Stimulated activated CD8-positive, alpha-beta memory T cell treated with anti-CD3 and anti-CD28 coated beads, Interleukin-12 subunit alpha, Interleukin-12 subunit beta, amount 100 ng/mL, for 1 hour (primary cell): ENCODE measurements at places on chromosomes 5 and 9.

- no peak for DNase-seq
Measured at GRCh38 chr9:99031319-99031718, 73.6 kb upstream of the TGFBR1 start.

DNA sequence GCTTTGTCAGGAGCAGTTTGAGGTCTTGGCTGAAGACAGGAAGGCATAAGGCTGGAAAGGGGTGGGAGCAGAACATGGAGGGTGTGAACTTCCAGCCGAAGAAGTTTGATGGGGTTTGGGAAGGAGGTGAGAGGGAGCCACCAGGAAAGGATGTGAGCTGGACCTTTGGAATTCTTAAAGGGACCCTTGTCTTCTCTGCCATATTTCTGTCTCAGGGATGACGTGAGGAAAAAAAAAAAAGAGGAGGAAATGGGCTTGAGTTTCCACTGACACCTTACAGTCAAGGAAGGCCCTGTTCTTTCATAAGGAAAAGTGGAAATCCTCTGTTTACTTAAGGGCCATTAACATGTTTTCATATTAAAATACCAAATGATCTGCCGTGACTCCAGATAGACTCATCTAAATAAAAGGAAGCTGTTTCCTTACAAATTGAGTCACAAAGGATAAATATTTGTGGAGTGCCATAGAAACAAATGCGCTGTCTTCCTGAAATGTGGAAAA lies 132.1 kb downstream of the PALM2AKAP2 start:
- DNase-seq: no peak

DNA sequence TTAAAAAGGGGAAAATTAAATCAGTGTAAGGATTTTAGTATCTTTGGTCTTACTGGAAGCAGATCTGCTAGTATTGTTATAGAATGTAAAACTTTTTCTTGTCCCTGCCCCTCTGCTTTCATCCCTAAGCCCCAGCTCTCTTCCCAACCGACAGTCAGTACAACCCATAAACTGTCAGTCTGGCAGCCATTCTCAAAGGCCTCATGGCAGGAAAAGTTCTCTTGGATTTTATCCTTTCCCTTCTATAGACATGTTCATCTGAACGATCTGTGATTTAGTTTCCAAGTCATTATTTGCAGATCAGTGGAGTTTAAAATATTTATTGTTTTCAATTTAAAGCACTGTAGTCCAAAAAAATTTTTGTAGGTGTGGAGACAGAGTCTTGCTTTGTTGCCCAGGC lies 39.2 kb downstream of the ARRDC3 start:
- DNase-seq: no peak

GRCh38 chr5:132546108-132546507 lies 2.8 kb upstream of the IL5 start:
- no peak for DNase-seq

GRCh38 chr5:35031276-35031675 lies 16.5 kb downstream of the AGXT2 start:
- no peak for DNase-seq

GRCh38 chr9:89391585-89391984 lies 73.3 kb downstream of the SECISBP2 start:
- DNase-seq: no peak

DNA sequence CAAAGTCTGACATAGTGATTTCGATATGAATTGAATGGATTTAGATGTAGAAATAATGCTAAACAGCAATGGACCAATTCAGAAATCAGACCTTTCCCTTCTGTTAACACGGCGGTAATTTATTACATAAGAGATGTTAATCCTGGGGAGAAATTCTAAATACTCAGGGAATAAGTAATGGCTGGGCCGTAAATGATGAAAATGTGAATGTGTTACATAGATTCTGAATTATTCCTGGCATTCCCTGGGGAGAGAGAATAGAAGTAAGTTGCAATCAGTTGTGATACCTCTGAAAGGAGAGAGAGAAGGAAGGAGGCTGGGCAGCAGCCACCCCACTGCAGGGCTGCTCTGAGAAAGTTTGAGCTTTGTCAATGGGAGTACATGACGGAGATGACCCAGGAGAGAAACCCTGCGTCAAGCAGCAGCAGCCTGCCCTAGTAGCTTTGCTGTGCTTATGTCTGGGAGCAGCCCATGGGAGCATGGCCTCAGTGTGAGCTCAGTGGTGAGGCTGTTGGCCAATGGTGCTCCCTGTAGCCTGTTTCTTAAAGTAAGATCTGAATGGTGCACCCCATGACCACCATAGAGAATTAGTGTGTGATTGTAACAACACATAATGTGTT lies 420.1 kb downstream of the MTRR start:
- no peak for DNase-seq

DNA sequence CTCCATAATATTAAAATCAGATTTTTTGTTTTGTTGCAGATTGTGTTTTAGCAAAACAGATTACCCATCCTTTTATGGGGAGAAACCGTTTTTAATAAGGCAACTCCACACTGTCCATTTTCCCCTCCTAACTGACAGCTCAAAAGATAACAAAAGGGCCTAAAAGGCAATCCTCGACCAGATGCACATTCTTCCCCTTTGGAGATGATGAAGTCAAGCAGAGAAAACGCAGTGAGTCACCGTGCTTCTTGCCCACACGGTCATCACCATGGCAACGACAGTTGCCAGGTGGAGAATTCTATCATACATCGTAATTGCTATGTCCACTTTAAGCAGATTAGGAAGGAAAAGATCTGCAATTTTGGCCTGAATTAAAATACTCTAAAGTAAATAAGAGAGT lies 96.4 kb downstream of the DIRAS2 start:
- DNase-seq: no peak

- no peak for DNase-seq
Measured at GRCh38 chr5:6484899-6485298, 36.2 kb downstream of the UBE2QL1 start.

DNA sequence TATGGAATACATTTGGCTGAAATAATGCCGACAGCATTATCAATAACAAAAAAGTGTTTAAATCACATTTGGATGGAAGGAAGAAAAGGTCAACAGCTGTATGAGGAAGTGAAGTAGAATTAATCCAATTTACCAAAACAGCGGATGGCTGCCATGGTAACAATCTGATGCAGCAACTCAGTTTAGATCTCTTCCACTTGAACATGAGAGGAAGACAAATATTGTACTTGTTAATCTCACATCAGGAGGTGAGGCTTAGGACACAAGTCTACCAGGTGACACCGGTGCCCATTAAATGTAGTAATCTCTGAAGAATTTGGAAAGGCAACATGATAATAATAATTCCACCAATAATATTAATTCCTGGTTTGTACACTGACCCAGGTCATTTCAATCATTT lies 2.4 kb downstream of the RASEF start:
- no peak for DNase-seq

DNA sequence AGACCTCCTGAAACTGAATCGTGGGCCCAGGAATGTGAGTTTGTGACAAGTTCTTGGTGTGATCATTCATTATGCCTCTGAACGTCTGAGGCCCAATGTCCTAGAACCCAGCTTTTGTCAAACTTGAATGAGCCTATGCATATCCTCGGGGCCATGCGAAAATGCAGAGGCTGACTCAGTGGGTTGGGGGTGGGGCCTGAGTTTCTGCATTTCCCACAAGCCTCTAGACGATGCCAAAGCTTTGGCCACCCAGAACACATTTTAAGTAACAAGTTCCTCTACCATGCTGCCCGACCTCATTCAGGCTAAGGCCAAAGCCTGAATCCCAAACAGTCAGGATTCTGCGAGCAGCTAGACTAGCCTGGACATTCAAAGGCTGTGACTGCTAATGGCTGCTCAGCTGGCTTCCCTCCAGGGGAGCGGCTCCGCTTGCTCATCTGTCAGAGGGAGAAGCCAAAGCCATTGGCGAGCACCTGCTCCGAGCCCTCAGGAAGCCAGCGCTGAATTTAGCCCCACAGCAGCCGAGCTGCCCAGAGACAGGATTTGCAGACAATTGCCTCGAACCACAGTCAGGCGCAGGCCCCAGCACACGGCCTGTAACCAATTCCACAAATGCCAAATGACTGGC lies 177.5 kb downstream of the ZDHHC21 start:
- DNase-seq: no peak

GRCh38 chr9:108056805-108057386 lies 567.3 kb upstream of the KLF4 start:
- no peak for DNase-seq

DNA sequence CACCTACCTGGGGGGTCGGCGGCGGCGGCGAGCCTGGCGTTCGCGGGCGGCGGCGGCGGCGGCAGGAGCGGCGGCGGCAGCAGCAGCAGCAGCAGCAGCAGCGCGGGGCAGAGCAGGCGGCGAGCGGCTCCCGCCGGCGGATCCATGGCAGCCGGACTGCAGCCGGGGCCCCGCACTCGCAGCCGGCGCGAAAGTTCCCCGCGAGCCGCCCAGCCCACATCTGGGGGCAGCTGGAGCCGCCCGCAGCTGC lies 153 bp downstream of the ADAMTS2 start:
- DNase-seq: no peak

DNA sequence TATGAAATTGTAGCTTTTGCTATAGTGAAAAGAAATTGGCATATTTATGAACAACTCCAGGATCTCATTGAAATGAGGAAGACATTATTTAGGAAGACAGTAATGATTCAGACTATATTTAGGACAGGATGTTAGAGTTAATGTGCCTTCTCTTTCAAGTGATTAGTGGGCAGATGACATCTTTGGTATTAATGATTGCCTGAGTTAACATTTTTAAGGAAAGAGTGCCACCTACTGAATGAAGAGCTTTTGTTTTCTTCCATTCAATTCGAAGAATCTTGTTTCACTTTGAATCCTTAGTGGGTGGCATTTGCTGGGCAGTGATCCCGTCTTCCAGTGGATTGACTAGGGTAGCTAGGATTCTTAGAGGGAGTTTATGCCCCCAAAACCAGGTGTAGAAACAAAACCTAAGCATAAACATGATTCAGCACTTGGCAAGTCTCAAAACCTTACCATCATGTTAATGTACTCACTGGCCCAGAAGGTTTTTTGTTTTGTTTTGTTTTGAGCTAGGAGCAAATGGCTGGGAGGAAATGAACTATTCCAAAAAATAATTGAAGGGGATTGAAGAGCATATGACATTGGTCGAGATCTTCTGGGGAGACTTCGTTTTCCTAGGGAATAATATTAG lies 23.2 kb downstream of the MAP3K1 start:
- DNase-seq: no peak

- DNase-seq: no peak
Measured at GRCh38 chr5:66207800-66208561, 63.9 kb downstream of the SREK1 start.

GRCh38 chr9:96219026-96219899 lies 82.7 kb downstream of the HSD17B3 start:
- DNase-seq: no peak

DNA sequence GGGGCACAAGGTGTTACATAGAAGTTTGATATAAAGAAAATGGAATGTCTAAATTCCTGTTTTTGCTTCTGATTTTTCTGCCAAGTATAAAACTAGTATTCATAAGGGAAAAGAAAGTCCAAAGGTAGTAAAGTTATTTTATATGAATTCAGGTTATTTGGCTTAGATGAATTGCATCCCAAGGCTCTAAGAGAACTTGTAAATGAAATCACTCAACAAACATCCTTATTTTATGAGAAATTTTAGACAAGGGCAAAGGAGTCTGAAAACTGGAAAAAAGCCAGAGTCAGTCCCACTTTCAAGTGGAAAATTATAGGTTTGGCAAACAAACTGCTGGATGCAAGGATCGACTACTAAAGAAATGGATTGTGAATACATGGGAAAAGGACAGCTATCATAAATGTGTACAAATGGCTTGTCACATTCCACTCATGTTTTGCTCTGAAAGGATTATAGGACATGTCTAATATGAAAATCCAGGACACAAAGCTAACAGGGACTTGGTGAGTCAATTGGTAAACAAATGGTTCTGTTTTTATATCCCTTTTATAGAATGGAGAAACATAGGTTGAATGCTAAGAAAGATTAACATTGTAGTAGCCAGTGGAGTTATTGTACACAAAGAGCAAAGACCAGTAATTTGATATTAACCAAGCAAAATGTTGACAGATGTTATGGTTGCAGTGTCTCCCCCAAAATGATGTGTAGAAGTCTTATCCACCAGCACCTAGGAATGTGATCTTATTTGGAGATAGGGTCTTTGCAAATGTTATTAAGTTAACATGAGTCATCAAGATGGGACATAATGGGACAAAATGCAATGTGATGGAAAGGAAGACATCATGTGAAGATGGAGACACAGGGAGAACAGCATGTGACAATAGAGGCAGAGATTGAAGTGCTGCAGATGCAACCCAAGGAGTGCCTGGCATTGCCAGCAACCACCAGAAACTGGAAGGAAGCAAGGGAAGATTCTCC lies 495.7 kb downstream of the TLE1 start:
- no peak for DNase-seq

DNA sequence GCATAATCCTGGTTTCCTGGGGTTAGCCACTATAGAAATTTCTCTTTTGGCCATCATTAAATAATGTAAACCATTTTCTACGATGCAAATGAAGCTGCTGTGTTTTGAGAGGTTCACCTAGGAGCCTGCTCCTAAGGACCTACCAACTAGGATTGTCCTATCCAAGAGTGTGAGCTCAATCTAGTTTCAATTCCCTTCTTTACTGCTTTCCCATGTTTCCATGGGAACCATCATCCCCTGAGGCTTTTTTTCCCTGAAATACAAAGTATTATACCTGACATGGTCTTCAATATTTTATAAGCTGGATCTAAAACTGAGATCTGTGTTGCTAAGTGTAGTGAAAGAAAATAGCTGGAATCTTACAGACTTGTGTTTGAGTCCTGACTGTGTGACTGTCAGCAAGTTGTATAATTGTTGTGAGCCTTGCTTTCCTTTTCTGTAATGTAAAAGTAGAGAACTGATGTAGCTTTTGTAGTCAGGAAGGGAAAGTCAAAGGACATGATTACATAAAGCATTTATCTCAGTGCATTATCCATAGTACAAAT lies 453.2 kb downstream of the PRR16 start:
- DNase-seq: no peak

DNA sequence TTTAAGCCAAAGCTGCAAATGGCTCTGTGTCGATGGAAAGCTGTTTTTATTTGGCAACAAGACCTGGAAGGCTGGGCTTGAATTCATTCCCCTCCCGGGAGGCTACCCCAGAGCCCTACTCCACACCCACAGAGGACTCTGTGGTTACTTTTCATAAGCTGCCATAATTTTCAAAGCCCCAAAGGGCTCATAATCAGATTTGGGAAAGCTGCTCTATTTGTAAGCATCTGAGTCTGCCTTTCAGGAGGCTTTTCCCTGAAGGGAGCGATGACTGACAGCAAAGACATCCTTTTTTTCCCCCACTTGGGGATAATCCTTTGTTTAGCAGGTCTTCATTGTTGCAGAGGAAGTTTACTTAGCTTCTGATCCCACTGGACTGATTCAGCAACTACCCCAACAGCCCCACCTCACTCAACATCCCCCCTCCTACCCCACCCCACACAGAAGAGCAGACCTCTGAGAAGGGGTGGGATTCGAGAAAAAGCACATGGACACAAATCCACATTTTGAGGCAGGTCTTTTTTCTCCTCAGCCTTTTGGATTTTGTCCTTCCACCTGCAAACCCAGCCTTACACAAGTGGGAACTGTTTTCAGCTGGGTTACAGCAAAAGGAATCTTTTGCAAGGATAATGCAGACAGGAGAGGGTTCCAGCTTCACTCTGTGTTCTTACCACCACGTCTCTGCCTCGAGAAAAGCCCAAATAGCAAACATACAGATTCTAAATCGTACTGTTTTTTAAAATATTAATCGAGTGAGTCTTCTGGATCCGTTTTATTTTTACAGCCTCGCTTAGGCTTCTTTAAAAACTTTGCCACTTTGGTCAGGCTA lies 244.4 kb upstream of the TUT7 start:
- no peak for DNase-seq
